GM18507 (cell line): ENCODE measurements at places on chromosomes 6 and 20.
A peak's percentile ranks its signal among the peaks of the same experiment; 100 is the strongest.

DNA sequence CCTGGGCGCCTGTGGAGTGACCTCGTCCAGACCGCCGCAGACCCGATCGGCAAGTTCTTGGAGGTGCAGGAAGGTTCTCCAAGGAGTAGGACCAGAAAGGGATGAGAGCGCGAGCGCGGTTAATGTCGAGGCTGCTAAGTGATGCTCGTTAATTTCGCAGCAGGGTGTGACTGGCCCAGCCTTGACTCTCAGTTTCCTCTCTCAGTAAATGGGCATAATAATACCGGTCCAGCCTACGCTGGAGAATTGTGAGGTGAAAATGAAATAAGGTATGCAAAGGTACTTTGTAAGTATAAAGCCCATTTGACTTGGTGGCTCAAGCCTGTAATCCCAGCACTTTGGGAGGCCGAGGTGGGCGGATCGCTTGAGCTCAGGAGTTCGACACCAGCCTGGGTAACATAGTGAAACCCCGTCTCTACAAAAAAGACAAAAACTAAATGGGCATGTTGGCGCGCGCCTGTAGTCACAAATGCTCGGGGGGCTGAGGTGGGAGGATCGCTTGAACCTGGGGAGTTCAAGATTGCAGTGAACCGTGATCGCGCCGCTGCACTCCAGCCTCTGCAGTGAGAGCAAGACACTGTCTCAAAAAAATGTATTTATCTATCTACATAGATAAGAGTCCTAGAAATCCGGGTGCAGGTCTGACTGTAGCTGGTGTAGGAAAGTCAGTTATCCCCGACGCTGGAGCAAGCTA, 634 bp upstream of the BTBD9 start:
- DNase-seq: no peak

DNA sequence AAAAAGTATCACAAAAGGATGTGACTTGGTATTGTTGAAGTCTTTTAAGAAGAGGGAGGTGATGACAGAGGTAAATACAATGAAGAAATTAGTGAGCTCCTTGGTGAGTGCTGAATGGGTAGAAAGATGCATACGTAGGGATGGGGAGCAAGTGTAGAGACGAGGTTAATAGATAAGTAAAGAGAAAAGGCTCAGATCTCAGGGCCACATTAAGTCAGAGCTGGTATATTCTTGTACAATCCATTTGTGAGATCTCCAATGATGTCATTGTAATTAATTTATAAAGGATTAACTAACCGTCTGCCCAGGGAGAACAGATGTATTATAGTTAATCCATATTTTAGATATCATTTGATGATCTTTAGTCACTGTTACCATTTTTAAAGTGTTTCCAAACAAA, 43.4 kb downstream of the SMPDL3A start:
- DNase-seq: no peak

GRCh38 chr20:23690581-23690980, 1.7 kb upstream of the CST4 start:
- DNase-seq: no peak

DNA sequence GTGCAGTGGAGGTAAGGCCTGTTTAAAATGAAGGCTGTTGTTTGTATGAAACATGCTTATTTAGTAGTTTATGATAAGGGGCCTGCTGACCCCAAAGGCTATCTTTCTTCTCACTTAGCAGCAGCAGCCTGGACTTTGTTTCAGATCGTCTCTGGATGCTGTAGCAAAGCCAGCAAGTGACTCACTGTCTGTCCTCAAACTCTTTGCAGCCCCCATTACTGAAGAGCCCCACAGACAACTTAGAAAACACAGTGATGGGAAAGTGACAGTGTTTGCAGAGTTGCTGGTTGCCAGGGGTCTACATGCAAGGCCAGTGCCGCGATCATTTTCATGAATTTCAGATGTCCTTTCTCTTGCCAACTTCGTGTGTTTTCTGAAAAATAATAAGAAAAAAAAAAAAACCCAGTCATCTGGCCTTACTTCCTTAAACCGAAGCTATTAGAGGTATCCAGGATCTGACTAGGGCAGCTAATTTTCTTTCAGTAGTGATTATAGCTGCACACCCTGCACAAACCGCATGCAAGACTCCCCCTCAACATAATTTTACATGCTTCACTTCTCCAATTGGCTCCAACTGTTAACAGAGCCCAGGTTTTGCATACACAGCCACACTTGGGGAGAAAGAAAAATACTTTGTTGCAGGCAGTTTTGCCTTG, 11.6 kb upstream of the F13A1 start:
- DNase-seq: peak; percentile 9

GRCh38 chr6:71408787-71409723, 120.4 kb downstream of the OGFRL1 start:
- no peak for DNase-seq

- DNase-seq: no peak
Observed at GRCh38 chr20:51402201-51402600, 140.3 kb downstream of the NFATC2 start.

GRCh38 chr6:139174961-139175360, 40.1 kb downstream of the HECA start:
- DNase-seq: no peak

DNA sequence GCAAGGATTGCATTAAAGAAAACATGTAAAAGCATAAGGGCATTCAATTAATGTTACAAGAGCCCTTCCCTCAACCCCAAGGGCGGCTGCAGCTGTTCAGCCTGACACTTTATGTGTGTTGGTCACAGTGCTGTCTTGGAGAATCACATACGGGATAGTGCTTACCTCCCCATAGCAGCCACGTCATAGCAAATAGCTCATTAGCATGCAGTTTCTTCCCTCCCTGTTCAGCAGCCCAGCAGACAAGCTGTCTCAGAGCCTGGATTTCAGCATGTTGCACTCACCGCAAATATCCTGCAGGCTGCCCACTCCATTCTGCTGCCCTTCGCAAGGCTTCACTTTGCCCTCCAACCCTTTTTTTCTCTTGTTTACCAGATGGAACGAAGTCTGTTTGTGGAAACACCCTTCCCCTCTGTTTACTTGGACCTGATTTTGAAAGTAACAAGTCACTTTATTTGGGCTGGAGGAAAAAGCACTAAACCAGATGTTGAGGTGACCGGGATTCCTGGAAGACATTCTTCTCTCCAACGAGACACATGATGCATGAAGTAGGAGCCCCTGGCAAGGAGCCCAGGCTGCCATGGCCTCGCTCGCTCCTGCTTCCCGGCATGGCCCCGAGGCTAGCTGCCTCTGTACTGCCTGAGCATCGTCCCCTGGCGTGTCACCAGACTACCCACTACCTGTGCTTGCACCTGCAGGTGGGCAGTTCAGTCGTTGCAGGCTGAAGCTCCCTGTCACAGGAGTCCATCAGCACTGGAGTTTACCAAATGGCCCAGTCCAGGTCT, 151.6 kb upstream of the GMDS start:
- no peak for DNase-seq

GRCh38 chr6:107704347-107705013, 119.6 kb downstream of the SCML4 start:
- no peak for DNase-seq
